ENCODE measurements at places on chromosomes 3 and 15.

DNA sequence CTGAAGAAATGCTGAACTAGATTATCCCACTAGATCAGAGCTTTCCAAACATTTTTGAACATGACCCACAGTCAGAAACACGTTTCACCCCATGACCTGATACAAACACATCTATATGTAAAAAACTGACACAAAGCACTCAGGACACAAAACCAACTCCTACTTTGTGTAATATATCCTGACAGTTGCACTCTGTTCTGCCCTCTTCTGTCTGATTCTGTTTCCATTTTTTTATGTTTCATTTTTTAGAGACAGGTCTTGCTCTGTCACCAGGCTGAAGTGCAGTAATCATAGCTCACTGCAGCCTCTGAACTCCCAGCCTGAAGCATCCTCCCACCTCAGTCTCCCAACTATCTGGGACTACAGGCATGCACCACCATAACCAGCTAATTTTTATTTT lies 15.8 kb upstream of the RFTN1 start:
- no peak for DNase-seq

GRCh38 chr3:143090976-143091837 lies 28.4 kb upstream of the CHST2 start:
- no peak for DNase-seq

DNA sequence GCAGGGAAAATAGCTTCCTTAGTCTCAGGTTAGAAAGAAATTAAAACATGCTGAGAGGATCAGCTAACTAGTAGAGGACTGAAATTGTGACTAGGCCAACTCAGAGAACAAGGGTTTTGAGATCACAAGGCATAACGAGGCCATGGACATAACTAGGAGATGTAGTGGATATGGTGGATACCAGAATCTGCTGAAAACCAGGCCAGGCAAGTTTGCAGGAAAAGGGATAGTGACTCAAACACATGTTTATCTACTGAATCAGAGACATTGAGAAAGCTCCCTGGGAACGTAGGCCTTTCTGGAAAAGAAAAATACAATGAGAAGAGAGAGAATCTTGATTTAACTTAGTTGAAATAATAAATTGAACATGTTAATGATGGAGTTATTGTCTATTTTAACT lies 326.5 kb upstream of the GBE1 start:
- no peak for DNase-seq

- no peak for DNase-seq
These were observed 205.8 kb downstream of the ZIC4 start for GRCh38 chr3:147200545-147200944.

DNA sequence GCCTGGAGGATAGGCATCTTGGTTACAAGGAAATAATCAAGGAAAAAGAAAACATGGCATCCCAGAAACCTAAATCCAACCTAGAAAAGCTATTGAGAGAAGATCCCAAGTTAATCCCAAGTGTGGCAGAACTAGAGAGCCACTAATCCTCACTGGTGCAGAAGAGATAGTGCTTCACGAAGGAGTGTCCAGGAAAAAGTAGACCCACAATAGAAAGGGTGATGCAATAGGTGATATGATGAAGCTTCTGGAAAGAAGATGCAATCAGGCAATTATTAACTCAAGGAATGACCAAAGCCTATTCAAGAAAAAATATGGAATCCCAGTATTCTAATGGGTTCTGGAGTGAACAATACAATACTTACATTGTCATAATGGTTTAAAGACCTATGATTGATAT lies 95.2 kb downstream of the AQP9 start:
- DNase-seq: no peak

- DNase-seq: no peak
These were observed 660.2 kb upstream of the LMCD1 start for GRCh38 chr3:7841451-7841850.

DNA sequence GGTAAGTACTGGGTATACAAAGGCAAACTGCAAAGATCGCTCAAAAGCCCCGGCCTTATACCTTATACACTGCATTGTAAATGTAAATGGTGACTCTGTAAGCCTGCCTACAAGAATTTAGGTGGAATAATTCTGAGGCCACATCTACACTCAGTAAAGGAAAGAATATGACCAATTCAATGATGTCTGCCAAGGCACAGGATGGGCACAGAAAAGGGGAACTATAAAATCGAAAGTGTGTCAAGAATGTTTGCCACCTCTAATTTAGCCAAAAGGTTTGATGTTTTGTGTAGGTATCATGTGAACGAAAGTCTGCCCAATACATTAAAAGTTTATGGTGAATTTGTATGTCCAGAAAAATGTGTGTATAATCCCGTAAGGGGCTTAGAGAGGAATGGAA lies 96.1 kb downstream of the FOXP1 start:
- no peak for DNase-seq

DNA sequence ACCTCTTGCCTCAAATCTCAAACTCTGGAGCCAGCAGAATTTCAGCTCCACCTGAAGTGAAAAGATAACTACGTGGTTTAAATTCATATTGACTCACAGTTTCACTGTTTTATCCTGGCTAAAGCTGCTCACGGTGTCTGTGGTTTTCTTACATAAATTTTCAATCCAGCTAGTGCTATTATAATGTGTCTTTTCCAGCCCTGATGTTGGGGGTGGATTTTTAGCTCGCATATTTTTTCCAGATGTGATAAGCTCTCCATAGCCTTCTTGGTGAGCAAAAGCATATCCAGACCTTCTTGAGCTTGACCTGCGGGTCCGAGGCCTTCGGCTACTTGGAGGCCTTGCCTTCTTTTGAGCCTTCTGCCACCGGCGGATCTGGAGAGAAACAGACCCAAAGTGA lies 239.3 kb downstream of the DTWD1 start:
- no peak for DNase-seq

GRCh38 chr15:101277943-101278564 lies 769 bp upstream of the SELENOS start:
- DNase-seq: peak; percentile 29

- DNase-seq: no peak
These were observed 187.8 kb downstream of the TLE3 start for GRCh38 chr15:69909719-69910444.

- DNase-seq: no peak
These were observed 382.4 kb downstream of the IL5RA start for GRCh38 chr3:2727610-2728318.

- DNase-seq: no peak
These were observed 128.8 kb downstream of the SV2B start for GRCh38 chr15:91228890-91229289.

GRCh38 chr15:82641129-82641798 lies 5.9 kb downstream of the CPEB1 start:
- no peak for DNase-seq

GRCh38 chr3:65284961-65285360 lies 597.2 kb upstream of the ADAMTS9 start:
- DNase-seq: no peak

Data from GM23338 (cell line).